ENCODE measurements at places on chromosomes 16 and 17.

DNA sequence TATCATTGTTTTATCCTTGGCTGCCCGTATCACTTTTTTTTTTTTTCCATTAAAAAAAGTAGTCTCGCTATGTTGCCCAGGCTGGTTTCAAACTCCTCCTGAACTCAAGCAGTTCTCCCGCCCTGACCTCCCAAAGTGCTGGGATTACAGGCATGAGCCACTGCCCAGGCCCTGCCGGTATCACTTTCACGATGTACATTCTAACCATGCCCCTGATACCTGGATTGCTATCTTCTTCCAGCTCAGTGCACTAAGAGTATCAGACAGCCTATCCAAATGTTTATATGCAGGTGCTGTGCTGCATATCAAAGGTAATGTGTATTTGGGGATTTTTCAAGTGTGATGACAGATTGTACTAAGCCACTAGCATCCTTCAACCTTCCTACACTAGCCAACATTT is 14.2 kb downstream of the MOSMO start:
- DNase-seq = no peak

- no peak for DNase-seq
Measured at GRCh38 chr17:42853597-42853967, 2.6 kb downstream of the AOC3 start.

- no peak for DNase-seq
Measured at GRCh38 chr17:15342460-15342859, 1.1 kb upstream of the TEKT3 start.

- DNase-seq = no peak
Measured at GRCh38 chr17:72692676-72693075, 399.8 kb downstream of the SLC39A11 start.

DNA sequence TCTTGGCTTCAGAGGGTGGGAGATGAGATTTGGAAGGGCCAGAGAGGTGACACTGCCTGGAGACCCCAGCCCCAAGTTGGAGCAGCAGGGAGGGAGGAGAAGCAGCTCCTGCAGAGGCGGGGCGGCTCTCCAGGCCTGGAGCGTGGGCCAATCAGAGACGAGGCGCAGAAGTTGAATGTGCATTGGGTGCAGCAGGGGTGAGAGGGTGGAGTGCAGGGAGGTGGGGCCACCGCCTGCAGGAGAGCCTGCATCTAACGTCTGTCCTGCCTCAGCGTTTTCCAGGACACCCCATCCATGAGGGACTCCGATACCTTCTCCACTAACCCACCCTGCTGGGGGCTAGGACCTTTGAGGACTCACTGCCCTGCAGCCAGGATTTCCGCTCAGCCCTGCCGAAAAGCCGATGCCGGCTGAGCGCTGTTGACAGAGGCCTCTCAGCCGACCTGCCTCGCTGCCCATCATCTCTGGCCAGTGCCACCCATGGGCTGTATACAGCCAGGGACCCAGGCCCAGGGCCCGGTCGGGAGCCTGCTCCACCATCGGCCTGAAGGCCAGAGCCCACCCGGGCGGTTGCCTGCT is 146.2 kb downstream of the ENGASE start:
- DNase-seq = no peak

GRCh38 chr16:81003064-81003463 is 3.6 kb downstream of the CMC2 start:
- DNase-seq = no peak

DNA sequence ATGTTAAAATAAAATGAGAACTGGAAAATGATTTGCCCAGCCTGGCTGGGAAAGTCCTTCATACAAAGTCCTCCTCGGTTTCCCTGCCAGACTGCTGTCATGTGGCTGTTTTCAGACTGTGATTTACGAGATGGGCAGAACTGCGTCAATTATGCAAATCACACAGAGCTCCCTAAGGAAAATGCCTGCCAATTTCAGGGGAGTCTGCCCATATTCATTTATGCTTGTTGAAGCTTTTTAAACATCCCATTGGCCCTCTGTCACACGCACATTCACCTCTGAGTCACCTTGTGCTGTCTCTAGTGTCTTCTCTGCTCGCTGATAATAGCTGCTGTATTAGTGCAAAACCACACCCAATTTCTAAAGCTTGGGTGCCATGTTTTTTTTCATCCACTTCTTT is 81.7 kb upstream of the FAM20A start:
- DNase-seq = no peak

DNA sequence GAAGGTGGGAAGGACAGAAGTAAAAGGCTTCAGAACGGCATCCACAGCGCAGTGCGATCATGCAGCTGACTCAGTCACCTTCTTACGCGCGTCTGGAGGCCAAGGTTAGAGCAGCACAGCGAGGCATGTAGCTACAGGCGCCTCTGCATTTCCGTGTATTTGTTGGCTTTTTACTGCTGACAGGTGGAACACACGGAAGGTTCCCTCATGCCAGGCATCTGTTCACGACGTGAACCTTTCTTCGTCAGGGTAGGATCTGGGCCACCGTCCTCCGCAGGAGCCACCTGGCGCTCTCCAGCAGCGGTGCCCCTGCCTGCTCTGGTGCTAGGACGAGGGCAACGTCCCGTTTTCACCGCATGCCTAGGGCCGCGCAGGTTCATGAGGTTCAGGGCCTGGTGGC is 15.3 kb downstream of the TMEM204 start:
- no peak for DNase-seq

- DNase-seq = no peak
Measured at GRCh38 chr16:83066881-83067280, 440.1 kb downstream of the CDH13 start.

- DNase-seq = no peak
Measured at GRCh38 chr16:68732741-68733399, 4.2 kb upstream of the CDH1 start.

- DNase-seq = no peak
Measured at GRCh38 chr17:77437747-77438146, 297.0 kb downstream of the SEC14L1 start.

DNA sequence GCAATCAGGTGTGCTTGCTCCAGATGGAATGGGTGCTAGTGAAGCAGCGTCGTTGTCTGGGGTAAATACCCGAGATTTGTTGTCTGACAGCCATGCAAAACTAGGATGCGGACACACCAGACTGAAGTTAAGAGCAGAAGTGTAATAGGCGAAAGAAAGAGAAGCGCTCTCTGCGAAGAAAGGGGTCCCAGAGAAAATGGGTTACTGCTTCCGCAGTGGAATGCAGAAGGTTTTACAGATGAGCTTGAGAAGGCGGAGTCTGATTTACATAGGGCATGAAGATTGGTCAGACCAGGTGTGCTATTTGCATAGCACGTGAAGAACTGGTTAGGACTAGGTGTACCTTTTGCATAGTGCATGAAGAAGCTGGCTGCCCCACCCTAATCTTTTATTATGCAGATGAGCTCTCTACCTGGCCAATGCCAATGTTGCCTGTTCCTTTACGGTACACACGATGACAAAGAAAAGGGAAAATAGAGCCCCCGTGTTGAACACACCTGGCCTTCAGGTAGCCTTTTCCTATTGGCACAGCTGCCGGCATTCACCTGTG is 32.0 kb upstream of the SNN start:
- no peak for DNase-seq

GRCh38 chr16:17483351-17483750 is 12.6 kb upstream of the XYLT1 start:
- DNase-seq = no peak

DNA sequence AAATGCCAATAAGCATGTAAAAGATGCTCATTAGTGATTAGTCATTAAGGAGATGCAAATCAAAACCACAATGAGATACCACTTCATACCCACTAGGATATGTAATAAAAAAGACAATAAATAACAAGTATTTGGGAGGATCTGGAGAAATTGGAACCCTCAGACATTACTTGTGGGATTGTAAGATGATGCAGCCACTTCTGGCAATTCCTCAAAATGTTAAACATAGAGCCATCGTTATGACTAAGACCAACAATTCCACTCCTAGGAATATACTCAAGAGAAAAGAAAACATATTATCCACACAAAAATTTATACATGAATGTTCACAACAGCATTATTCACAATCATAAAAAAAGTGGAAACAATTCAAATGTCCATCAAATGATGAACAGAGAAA is 336.2 kb upstream of the PMFBP1 start:
- DNase-seq = no peak

GRCh38 chr16:61968242-61969076 is 67.8 kb downstream of the CDH8 start:
- no peak for DNase-seq

DNA sequence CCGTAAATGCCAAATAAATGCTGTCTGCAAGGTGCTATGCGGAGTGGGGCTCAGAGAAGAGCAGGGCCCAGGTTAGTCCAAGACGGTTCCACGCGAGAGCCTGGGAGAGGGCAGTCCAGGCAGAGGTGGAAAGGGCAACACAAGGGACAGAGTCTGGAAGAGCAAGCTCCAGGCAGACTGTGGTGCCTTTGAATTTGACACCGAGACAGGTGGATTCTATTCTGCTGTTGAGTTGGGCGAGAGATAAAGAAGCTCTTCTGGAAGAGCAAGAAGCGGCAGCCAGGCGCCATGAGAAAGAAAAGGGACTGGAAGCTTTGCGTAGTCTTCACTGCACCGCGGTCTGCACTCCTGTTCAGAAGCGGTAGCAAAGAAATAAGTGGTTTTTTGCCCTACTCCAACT is 55.6 kb downstream of the CYTH1 start:
- DNase-seq = no peak

DNA sequence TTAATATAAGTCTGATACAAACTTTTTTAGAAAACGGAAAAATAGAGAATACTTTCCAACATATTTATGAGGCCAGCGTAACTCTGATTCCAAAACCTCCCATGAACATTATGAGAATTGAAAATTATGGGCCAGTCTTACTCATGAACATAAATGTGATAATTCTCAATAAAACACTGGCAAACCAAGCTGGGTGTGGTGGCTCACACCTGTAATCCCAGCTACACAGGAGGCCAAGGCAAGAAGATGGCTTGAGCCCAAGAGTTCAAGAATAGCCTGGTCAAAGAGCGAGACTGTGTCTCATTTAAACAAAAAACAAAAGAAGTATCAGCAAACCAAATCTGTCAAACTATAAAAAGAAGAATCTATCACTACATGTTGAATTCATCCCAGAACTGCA is 47.8 kb downstream of the CCDC57 start:
- no peak for DNase-seq

GRCh38 chr16:14310519-14310991 is 239.4 kb downstream of the MRTFB start:
- no peak for DNase-seq

DNA sequence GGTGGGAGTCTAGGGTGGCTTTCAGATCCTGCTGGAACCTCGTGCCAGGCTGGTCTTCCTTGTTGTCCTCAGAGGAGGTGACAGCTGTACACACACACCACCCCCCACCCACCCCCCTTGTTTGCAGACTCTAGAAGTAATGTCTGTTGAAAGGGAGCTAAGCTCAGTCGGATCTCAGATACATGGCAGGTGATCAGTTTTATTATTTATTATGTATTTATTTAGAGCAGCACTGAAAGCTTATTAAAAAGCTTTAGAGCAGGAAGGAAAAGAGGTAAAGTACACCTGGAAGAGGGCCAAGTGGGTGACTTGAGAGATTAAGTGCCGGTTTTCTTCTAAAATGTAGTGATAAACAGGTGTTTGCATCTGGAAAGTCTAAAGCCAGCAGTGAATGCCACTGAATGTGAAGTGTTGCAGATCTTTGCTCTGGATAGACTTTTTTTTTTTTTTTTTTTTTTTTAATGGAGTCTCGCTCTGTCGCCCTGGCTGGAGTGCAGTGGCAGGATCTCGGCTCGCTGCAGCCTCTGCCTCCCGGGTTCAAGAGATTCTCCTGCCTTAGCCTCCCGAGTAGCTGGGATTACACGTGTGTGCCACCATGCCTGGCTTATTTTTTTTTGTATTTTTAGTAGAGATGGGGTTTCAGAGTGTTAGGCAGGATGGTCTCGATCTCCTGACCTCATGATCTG is 40.2 kb downstream of the FOXK2 start:
- DNase-seq = no peak

GRCh38 chr17:72691586-72691985 is 400.9 kb downstream of the SLC39A11 start:
- DNase-seq = no peak

- no peak for DNase-seq
Measured at GRCh38 chr17:17523731-17524490, 27.7 kb upstream of the RASD1 start.

GRCh38 chr16:72974142-72974769 is 73.7 kb downstream of the ZFHX3 start:
- no peak for DNase-seq

DNA sequence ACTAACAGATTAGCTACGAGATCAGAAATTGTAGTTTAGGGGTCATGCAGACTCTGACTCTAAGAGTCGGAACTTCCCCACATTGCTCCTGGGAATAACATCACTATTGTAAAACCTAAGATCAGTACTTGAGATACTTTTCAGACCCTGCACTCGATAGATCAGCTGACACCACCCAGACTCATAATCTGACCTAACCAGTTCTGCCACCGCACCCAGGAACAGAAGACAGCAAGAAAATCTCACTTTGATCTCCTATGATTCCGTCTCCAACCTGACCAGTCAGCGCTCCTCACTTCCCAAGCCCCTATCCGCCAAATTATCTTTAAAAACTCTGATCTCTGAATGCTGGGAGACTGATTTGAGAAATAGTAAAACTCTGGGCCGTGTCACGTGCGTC is 27.2 kb upstream of the ASGR2 start:
- DNase-seq = no peak

- no peak for DNase-seq
Measured at GRCh38 chr16:48522041-48522440, 87.9 kb downstream of the N4BP1 start.

GRCh38 chr17:4446326-4447071 is 12.8 kb downstream of the SPNS3 start:
- no peak for DNase-seq

DNA sequence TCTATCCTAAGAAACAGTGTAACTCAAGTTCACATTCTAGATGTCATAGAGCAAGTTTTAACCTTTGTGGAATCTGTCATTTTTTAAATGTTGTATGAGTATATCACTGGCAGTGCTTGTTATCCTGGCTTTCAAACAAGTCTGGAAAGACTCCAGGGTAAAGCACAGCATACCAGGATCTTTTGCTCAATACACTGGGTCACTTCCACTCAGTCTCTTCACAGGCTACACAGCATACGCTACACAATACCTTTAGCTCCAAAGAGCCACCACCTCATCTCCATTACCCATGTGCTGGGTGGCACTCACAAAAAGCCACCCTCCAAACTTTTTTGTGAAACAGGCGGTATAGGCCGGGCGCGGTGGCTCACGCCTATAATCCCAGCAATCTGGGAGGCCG is 69.5 kb downstream of the PARN start:
- DNase-seq = no peak

- DNase-seq = no peak
Measured at GRCh38 chr17:28634206-28634865, 10.6 kb downstream of the BLTP2 start.

DNA sequence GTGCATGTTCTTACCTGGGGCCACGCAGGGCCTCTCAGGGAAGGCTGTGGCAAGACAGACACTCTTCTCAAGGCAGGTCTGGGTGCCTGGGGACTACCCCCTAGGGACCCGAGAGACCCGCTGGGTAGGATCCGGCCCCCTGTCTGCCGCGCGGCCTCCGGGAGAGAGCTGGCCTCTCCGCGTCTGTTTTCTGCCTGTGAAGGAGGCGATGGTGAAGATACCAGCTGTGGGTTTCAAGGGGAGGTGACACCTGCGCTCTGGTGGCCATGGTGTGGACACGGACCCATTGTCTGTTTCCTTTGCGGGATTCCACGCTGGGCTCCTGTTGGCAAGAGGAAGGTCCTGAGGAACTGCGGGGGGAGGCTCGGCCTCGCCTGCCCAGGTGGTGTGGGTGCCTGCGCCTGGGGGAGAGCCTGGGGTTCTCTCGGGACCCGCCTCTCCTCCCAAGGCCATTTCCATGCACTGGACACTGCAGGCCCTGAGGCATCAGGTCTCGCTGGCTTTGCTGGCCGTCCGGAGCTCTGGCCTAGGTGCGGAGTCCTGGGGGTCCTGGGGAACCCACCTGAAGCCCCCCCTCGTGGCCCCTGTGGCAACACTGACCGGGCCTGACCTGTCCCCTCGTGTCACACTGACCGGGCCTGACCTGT is 12.2 kb upstream of the METRNL start:
- no peak for DNase-seq
